ENCODE measurements at places on chromosomes 2 and 18. TPM values are rescaled to one million over a fixed set of nuclear protein-coding genes. Genes with fewer than 3 reads are reported as not detected.

- no peaks in the 10 kb centered on the region for H3K36me3 ChIP-seq
- no peak overlapping the region for H3K4me3 ChIP-seq
- H3K4me1 ChIP-seq = no peaks in the 10 kb centered on the region
- no peak overlapping the region for H3K27ac ChIP-seq
- H3K27me3 ChIP-seq = no peaks in the 10 kb centered on the region
Measured at GRCh38 chr2:45681675-45682074, 30.2 kb downstream of the PRKCE start.

DNA sequence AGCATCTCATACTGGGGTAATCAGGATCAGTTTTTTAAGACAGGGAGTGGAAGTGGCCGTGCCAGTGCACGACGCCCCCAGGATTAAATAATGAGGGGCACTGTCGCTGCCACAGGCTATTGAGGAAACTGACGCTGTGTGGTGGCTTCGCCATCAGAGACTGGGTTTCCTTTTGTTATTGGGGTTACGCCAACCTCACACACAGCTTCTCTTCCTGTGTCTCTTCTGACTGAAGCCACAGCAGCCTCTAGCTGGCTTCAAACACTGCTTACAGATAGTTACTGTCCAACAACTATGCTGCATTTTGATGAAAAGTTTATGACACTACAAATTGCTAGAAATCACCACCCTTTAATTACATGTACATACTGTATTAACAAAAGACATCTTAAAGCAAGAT is 521.9 kb upstream of the SALL3 start:
- H3K27ac ChIP-seq = no peak overlapping the region
- no peak for DNase-seq
- H3K36me3 ChIP-seq = no peaks in the 10 kb centered on the region

Gene OXER1
- total RNA-seq = 0.46 TPM

Gene SALL3
- not detected for total RNA-seq

Gene ECEL1
- total RNA-seq = 0.19 TPM

Gene KANSL1L
- total RNA-seq = 19.6 TPM

GRCh38 chr2:3294493-3294892 is 83.1 kb downstream of the EIPR1 start:
- no peak overlapping the region for H3K4me3 ChIP-seq
- H3K27ac ChIP-seq = no peak overlapping the region
- no peaks in the 10 kb centered on the region for H3K27me3 ChIP-seq
- DNase-seq = no peak
- peaks cover 2% of the 10 kb centered on the region for H3K4me1 ChIP-seq

Gene TUBB8B
- 0.77 TPM for total RNA-seq

GRCh38 chr18:21359746-21360145 is 117.7 kb downstream of the GREB1L start:
- DNase-seq = no peak
- H3K27ac ChIP-seq = no peak overlapping the region
- no peaks in the 10 kb centered on the region for H3K27me3 ChIP-seq
- H3K4me1 ChIP-seq = peaks cover 7% of the 10 kb centered on the region
- no peaks in the 10 kb centered on the region for H3K36me3 ChIP-seq

GRCh38 chr2:234632527-234633391 is 135.9 kb upstream of the ARL4C start:
- no peaks in the 10 kb centered on the region for H3K36me3 ChIP-seq
- no peak for DNase-seq
- H3K27ac ChIP-seq = no peak overlapping the region
- H3K4me1 ChIP-seq = no peaks in the 10 kb centered on the region
- H3K27me3 ChIP-seq = no peaks in the 10 kb centered on the region
- H3K4me3 ChIP-seq = no peak overlapping the region

Gene UPP2
- total RNA-seq = not detected
